ENCODE measurements at places on chromosomes 7 and 10. TPM values are rescaled to one million over a fixed set of nuclear protein-coding genes. Genes with fewer than 3 reads are reported as not detected.

Gene SND1
- total RNA-seq = 347 TPM

Gene GPR26
- total RNA-seq = not detected

- DNase-seq = no peak
Observed at GRCh38 chr10:130454543-130455000, 318.4 kb downstream of the GLRX3 start.

DNA sequence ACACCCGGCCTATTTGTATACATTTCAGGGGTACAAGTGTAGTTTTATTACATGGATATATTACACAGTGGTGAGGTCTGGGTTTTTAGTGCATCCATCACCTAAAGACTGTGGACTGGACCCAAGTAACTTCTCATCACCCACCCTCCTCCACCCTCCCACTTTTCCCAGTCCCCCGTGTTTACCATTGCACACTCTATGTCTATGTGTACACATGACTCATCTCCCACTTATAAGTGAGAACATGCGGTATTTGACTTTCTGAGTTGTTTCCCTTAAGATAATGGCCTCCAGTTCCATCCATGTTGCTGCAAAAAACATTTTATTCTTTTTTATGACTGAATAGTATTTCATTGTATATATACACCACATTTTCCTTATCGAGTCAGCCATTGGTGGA is 98.9 kb upstream of the WAC start:
- no peak for DNase-seq

DNA sequence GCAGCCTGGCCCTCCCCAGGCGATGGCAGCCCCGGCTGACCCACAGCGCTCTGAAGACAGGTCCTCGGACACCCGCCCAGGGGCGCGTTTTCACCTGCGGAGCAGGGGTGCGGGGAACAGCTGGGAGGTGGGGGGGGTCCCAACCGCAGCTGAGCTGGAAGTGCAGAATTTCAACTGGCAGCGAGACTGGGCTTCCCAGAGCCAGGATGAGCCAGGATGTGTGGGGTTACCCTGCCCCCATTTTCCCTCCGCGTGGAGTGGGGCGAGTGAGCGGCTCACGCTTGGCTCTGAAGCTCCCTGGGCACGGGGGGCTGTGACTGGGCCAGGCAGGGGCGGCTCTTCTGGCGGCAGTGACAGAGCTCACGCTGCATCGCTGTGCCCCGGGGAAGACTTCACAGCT is 70.2 kb downstream of the DNAJB6 start:
- DNase-seq = no peak

- DNase-seq = no peak
Observed at GRCh38 chr7:73520673-73521635, 1.1 kb downstream of the BAZ1B start.

DNA sequence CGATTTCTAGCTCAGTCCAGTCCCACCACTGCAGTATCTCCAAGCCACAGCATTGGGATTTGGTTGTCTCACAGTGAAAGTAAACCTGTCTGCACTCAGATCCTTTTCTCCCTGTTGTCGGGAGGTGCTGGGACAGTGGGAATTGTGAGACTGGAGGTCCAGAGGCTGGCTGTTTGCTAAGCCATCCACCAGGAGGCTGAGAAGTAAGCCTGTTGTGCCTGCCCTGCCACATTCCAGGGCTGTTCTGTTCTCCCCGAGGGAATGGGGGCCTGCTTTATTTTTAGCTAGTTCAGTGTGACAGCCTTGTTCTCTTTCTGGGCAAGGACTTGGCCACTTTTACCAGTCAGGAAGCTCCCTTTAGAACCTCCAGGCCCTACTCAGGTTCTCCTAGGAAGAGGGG is 54.9 kb downstream of the HK1 start:
- DNase-seq = no peak
